ENCODE measurements at places on chromosomes 16 and 17.

GRCh38 chr16:83437036-83437435 is 370.7 kb upstream of the HSBP1 start:
- no peak for DNase-seq

GRCh38 chr16:14487579-14487978 is 142.5 kb downstream of the PARN start:
- DNase-seq = no peak

GRCh38 chr16:13708347-13709120 is 211.4 kb upstream of the ERCC4 start:
- DNase-seq = no peak

- DNase-seq = no peak
Measured at GRCh38 chr17:15109608-15110007, 155.5 kb downstream of the PMP22 start.

DNA sequence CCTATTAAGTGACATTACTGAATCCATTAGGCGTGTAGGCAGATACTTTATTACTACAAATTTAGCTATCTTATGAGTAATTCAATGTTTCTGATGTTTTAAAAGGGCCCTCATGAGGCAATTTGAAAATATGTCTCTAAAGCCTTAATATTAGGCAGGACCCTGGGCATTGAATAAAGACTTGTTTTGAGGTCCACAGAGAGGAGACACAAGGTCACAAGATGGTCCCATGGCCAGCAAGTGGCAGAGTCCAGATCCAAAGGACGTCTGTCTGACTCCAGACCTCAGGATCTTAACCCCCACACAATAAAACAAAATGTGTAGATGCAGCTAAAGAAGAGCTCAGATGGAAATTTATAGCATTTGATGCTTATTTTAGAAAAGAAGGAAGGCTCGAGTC is 31.9 kb upstream of the HEATR6 start:
- DNase-seq = no peak

DNA sequence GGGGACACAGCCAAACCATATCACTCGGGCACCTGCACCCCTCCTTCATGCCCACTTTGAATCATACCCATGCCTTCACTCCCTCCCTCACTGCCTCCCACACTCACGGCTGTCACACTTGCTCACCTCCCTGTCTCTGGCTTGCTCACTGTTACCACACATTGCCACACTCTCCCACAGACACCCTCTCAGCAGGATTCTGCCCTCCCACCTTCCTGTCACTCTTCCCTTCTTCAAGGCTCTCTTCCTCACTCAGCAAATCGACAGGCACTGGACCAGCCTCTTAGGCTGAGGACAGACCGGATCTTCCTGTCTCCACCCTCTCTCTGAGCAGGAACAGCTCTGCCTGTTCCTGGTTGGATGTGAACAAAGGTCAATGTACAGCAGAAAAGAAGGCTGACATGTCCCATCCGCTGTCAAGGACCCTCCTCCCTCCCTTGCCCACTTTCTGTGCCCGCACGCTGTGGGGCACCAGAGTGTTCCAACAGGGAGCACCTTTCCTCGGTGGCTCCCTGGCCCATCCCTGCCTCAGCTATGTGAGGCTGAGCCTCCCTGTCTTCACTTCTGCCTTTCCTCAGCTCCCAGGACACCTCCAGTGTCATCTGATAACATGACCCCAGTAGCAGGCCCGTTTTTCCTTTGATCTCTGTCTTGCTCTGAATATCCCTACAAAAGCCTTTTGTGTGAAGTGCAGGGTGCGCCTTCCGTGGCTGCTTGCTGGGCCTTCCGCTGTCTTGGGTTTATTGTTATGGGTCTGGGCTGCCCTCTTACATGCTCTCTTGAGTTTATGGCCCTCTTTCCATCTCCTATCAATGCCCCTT is 47.0 kb downstream of the CCDC182 start:
- DNase-seq = no peak

- no peak for DNase-seq
Measured at GRCh38 chr17:48551596-48552465, 6.9 kb upstream of the HOXB2 start.

GRCh38 chr17:20995873-20996723 is 46.7 kb downstream of the USP22 start:
- DNase-seq = no peak

GRCh38 chr17:49984776-49985175 is 10.2 kb downstream of the DLX3 start:
- no peak for DNase-seq

DNA sequence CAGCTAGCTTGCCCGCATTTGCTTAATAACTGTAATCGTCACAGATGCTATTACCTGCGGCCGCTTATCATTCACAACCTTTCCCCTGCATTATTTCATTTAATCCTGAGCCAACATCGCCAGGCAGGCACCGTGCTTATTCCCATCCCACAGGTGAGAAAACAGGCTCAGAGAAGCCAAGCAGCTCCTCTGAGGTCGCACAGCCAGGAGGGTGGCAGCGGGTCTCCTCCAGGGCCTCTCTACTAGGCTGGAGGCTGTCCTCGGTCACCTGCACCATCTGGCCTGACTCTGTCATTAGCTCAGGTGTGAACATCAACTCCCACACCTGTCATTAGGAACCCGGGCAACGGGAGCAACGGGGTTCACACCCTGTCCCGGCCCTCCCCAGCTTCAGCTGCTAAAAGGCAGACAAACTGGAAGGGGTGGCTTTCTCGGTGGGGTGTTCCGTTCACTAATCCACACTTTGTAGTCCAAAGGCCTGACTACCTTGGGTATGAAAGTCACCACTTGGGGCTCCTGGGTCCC is 3.0 kb downstream of the PPL start:
- DNase-seq = no peak
